ENCODE measurements at places on chromosomes 1 and 21.

GRCh38 chr21:25313829-25314228, 293.5 kb downstream of the MRPL39 start:
- no peak for DNase-seq

DNA sequence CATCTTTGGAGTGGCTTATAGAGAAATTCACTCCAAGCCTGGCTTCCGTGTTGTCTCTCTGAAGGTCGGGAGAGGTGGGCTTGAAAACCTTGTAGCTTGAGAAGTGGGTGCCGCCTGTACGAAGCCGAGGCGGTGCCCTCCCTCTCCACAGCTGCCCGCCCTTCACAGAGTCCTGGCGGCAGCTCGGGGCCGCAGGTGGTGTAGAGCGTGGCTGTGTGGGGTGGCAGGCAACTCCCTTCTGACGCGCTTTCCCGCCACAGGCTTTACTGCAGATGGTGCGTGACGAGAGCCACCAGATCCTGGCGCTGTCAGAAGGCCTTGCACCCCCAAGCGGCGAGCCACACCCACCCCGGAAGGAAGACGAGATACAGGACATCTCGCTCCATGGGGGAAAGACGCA, 33.1 kb upstream of the DIP2A start:
- peak; percentile 81 for DNase-seq

GRCh38 chr1:70895531-70895930, 152.1 kb downstream of the PTGER3 start:
- DNase-seq: no peak

GRCh38 chr1:239308701-239309333, 77.6 kb upstream of the CHRM3 start:
- DNase-seq: peak; percentile 53

All from activated CD8-positive, alpha-beta memory T cell treated with anti-CD3 and anti-CD28 coated beads, Interleukin-2, amount 50 U/mL, for 48 hours (primary cell).